ENCODE measurements at places on chromosomes 1 and 21. TPM values are rescaled to one million over a fixed set of nuclear protein-coding genes. Genes with fewer than 3 reads are reported as not detected.
A peak's percentile ranks its signal among the peaks of the same experiment; 100 is the strongest.

DNA sequence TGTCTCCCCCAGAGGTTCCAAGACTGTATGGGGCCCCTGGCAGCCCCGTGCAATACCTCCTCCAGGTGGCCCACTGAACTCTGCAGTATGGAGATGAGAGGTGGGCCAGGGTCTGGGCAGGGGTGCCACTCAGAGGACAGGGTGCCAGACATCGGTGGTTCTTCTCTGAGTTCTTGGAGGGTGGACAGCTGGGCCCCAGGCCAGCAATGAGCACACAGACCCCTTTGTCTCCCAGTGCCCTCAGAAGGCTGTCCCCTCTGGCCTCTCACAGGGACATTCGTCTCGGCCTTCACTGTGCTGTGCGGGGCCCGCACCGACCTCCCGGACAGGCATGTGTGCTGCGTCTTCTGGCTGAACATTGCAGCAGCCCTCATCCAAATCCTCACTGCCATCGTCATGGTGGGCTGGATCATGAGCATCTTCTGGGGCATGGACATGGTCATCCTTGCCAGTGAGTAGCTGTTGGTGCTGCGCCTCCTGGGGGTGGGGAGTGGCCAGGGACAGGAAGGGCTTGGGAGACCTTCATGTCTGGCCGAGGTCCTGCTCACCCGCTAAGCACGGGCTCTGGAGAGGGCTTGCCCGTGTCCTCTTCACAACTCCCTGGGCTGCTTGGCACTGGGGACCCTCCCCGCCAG, 48.1 kb downstream of the STUM start:
- DNase-seq: no peak

DNA sequence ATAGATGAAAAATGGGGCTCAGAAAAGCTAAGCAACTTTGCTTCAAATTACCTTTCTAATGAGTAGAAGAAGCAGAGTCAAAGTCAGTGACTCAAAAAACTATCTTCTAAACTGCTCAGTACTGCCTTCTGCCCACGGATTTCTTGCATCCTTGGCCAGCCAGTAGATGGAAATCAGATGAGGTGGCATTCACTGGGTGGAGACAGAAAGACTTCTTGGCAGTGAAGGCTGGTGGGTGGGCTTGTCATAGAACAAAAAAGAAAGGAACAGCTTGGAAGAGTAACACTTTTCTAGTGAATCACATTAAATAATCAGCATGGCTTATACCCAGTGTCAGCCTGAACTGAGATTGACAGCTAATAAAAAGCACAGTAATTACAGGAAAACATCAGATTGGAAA, 170.7 kb downstream of the ST6GALNAC5 start:
- DNase-seq: no peak

DNA sequence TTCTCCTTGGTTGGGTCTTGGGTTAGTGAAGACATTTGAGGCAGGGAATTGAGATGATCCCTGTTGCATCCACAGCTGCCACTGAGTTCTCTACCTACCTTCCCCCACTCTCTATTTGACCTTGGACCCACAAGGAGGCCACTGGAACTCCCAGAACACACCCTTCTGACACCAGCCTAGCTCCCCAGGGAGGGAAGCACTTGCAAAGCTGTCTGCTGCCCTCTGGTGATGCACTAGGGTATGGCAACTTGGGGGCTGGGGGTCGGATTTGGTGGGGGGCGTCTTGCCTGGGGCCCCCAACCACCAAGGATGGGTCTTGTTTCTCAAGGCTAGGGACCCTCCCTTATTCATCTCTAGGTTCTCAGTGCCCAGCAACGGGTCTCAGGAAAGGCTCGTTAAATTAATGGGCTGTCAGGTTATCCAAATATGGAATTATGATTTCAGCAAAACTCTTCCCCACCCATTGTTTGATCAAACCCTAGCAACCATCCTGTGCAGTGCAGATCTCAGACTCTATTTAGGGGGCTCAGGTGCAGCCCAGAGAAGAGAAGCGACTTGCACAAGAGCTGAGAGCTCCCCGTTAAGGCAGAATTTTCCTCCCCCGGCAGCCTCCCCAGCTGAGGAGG, 177.8 kb upstream of the KLHDC7A start:
- no peak for DNase-seq

The CLDN8 gene
- 9.6 TPM for total RNA-seq

- no peak for DNase-seq
These were observed 13.2 kb downstream of the ST7L start for GRCh38 chr1:112605633-112606327.

The LY9 gene
- 0.89 TPM for total RNA-seq

GRCh38 chr1:116768416-116769103, 14.3 kb downstream of the CD2 start:
- DNase-seq: no peak

DNA sequence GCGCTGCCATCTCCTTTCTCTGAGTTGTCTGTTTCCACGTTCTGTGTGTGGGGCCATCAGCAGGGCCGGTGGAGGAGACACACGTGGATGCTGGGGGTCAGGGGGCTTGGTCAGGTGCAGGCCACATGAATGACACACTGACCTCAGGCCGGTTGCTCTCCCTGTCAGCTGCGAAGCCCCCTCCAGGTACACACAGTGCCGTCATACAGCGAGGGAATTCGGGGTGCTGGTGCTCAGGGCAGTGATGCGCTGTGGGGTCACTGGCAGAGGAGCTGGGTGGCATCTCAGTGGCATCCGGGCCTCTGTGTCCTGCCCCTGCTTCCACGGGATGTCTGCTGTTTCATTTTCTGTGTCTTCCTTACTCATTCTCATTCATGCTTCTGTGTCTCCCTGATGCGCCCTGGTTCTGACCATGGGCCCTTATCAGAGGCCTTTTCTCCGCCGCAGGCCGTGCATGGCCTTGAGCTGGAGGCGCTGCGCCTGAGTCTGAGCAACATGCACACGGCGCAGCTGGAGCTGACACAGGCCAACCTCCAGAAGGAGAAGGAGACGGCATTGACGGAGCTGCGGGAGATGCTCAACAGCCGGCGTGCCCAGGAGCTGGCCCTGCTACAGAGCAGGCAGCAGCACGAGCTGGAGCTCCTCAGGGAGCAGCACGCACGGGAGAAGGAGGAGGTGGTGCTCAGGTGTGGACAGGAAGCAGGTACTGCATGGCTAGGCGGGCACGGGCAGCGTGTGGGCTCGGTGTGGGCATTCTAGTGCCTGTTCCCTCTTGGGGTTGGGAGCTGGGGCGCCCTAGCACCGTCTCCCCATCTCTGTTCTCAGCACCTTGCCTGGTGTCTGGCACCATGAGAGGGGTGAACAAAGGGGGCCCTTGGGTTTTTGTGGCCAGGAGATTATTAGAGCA, 22.6 kb downstream of the PCNT start:
- DNase-seq: no peak

The PACC1 gene
- total RNA-seq: 4.8 TPM

- peak; percentile 3 for DNase-seq
These were observed 95.6 kb downstream of the RGS2 start for GRCh38 chr1:192904438-192904895.

DNA sequence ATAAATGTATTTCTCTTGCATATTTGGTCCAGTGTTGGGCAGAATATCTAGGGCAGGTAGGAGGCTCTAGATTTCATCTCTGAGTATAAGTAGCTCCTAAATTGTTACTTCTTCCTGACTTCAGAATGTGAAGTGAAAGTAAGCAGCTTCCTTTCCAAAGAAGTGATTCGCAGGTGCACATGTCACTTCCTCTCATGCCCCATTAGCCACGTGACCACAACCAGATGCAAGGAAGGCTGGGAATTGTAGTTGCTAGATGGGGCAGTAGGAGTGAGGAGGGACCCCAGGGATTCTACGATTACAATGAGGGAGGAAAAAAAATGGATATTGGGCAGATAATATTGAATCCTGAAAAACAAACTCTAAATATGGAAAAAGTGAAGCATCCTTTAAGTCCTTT, 113.2 kb upstream of the CYYR1 start:
- no peak for DNase-seq

GRCh38 chr1:160251687-160252526, 10.4 kb downstream of the DCAF8 start:
- DNase-seq: peak; percentile 44

The SLC2A5 gene
- total RNA-seq: 9.1 TPM

- no peak for DNase-seq
These were observed 776 bp downstream of the HLCS start for GRCh38 chr21:36965720-36966065.

The SLC35F3 gene
- total RNA-seq: 0.79 TPM

The VANGL1 gene
- total RNA-seq: 8.5 TPM

The MAP7D1 gene
- total RNA-seq: 49.6 TPM

GRCh38 chr1:42529724-42530181, 66.7 kb downstream of the CCDC30 start:
- no peak for DNase-seq

- no peak for DNase-seq
These were observed 112.9 kb upstream of the ZNF678 start for GRCh38 chr1:227450489-227450888.

- no peak for DNase-seq
These were observed 20.5 kb upstream of the RHBDL2 start for GRCh38 chr1:38962113-38962512.

The IRF6 gene
- total RNA-seq: 77.9 TPM

The ACP6 gene
- 4.3 TPM for total RNA-seq

DNA sequence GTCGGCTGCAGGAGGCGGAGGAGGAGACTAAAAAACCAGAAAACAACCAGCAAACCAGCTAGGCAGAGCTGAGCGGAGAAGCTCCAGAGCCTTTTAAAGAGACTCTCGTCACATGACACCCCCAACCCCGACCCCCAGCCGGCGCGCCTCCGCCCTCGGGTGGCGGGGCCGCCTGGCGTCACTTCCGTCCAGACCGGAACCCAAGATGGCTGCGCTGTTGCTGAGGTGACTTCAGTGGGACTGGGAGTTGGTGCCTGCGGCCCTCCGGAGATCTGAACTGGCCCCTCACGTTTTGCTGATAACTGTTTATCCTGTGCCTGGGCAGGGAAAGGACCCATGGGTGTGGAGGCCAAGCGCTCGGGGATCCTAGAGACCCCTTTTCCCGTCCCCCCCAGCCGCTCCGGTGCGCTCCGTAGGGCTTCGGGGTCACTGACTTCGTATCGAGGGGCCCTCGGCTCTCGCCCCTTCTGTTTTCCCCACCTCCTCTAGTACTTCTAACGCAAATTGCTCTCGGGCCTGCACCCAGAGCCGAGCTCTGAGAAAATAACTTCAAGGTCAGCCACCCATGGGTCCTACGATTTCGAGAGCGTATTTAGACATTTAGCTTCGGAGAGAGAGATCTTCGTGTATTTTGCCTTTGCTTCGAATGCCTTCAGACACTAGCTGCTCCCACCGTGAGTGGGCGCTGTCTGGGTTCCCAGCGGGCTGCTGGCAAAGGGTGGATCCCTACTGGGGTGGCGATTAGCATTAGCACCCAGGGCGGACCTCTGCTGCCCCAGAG, at the start of gene SDHC:
SDHC (plus strand) TSS at position 181 of the 781 bp plus-strand sequence; CDS start at position 206, 25 bp downstream.
- DNase-seq: peak; percentile 89

DNA sequence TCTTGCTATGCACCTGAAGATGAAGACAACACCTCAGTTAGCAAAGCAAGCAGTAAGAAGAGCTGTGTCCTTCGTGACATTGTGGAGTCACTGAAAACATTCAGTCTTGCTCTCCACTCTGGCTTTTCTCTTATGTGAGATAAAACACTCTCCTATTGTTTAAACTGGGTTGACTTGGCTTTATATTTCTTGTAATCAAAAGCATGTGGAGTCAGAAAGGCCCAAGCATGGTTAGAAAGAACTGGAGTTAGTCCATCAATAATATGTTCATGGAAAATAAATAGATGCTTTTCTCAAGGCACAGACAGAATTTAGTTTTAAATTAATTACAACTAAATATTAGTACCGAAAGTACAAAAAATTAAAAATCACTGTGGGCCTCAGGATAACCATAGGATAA, 61.7 kb downstream of the UBE2U start:
- DNase-seq: no peak

DNA sequence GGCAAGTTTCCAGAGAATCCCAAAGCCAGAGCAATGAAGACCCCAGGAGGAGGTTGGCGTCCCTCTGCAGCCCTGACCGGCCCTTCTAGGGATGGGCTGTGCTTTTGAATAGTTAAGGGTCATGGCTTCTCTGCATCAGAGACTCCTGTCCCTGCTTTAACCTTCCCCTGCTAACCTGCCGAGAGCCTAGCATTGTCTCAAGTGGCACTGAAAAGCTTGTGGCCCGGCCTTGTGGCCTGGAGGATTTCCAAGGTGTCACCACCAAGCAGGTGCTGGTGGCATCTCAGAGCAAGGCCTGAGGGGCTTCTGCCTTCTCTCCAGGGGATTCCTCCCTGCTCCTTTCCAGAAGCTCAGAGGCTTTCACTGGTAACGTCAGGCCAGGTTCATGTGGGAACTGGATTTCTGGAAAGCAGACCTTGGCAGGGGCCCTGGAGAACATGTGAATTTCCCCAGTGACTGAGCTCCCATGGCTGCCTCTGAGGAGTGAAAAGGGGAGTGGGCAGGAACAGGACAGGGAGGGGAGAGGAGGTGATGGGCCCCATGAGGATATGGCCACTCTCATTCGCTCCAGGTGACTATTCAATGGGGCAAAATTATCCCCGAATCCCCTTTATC, 409.9 kb downstream of the PTPRU start:
- no peak for DNase-seq

The IL24 gene
- not detected for total RNA-seq

DNA sequence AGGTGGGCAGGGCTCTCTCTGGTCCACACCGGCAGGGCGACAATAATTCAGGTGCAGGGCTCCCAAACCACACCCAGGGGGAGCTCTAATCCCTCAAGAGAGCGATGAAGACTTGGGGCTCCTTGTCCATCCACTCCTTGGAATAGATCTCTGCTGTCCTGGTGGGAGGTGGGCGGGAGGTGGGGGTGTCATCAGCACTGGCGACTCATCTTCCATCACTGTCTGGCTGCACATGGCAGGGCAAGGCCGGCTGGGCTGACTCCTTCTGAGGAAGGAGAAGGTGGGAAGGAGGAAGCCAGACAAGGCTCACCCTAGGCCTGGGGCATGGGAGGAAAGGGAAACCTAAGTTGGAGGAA, 29.3 kb downstream of the TNNT2 start:
- no peak for DNase-seq

The HPDL gene
- 0.89 TPM for total RNA-seq

- DNase-seq: peak; percentile 7
These were observed 557.2 kb upstream of the BEND5 start for GRCh38 chr1:49333906-49334305.

DNA sequence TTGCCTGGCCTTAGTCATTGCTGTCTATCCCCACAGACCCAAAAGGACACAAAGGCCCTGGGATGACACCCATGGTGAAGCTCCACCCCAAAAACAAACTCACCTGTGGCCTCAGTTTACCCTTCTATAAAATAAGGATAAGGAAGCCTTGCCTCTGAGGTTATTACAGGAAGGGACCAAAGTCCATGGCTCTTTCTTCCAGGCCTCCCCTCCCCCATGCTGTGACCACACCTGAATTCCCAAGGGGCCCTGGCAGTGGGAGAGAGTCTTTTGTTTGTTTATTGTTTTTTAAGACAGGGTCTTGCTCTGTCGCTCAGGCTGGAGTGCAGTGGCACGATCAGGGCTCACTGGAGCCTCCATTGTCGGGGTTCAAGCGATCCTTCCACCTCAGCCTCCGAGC, 10.5 kb upstream of the TNFRSF25 start:
- DNase-seq: no peak

The CRP gene
- total RNA-seq: not detected

- no peak for DNase-seq
These were observed 2.3 kb downstream of the TMEM61 start for GRCh38 chr1:54982739-54983138.

GRCh38 chr1:49036700-49037099, 260.0 kb upstream of the BEND5 start:
- no peak for DNase-seq

All from skin of body (tissue), 3 donors.